Left colon (tissue), 2 donors: ENCODE measurements at places on chromosomes 4 and X. TPM values are rescaled to one million over a fixed set of nuclear protein-coding genes. Genes with fewer than 3 reads are reported as not detected.

DNA sequence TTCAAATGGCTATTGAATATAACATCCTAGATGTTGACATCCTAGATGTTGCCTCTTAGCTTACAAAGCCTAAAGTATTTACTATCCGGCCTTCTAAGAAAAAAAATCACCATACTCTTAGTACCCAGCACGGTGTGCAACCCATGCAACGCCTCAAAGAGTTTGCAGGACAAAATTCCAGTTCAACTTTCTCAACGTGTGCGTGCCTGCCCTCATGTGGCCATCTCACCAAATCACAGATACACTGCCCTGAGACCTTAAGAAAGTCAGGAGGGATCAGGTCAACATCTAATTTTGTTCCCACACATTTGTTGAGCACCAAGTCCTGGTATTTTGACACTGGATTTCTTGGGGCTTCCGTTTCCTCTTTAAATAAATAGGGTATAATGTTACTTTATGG, 68.3 kb downstream of the CRMP1 start:
- no peak for DNase-seq

DNA sequence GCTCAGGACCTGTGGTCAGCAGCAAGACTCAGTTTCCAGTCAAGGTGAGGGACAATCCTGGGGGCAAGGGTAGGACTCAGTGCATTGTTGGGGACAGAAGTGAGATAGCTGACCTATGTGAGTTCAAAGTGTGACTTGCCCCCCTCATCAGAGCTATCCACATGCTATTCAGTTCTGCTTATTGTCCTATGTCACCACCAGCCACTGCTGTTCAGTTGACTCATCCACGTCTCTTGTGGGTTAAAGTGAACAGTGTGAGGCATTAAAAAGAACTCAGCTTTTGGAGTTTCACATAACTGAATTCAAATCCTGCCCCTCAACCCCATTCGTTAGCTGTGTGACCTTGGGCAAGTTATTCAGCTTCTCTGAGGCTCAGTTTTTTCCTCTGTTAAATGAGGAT, 4.4 kb upstream of the APLN start:
- no peak for DNase-seq

DNA sequence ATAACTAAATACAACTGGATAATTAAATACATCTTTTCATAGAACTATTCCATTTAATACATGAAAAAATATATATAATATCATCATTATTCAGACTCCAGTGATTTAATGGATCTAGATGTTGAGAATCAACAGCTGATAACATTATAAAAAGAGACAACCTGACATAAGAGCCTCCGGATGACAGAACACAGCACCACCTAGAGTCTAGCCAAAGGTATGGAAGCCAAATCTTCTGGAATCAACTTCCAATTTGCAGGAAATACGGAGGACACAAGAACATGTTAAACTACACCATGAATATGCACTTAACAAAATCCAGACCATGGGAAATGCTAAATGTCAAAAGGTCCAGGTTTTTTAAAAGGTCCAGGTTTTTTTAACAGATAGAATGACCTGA, 55.0 kb downstream of the LRBA start:
- no peak for DNase-seq

DNA sequence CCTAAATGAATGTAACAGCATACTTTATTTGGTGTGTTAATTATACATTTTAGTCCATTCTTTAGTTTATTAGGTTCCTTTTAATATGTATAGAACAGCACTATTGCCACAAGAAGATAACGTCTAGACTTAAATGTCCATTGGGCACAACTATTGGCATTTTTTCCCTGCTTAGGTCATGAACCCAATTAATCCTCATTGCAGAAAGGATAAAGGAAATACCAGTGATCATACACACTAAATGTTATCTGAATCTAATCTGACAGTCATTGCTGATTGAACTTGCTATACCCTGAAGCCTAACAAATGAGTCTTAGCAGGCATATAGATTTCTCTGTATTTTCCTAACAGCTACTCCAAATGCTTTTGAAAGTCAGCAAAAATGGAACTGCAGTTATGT, 2250.0 kb upstream of the AGA start:
- no peak for DNase-seq

DNA sequence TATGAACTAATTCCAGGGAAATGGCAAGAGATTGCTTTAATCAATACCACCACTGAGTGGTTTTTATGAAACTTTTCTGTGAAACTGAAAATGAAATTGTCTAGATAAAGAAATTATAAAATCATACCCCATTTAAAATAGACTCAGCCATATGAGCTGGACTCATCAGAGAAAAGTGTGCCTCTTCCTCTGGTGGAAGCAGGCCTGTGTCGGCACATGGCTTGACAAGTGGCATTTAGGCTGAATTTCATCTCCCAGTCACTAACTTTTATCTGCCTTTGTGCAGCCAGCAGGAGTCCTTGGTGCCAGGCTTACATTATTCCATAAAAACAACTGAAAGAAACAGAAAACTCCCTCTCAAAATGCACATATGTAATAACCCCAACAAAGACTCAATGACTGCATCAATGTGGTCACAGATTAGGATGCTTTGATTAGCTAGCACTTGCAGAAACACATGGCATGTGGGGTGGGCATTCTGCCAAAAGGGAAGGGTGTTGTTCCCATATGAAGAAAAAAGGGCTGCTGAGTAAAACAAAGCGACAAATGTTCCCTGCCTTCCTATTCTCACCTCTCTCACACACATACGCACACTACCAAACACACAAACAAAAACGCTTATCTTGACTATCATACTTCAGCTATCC, 232.3 kb downstream of the PABPC4L start:
- DNase-seq: no peak

GRCh38 chr4:110669663-110670062, 46.8 kb upstream of the PITX2 start:
- DNase-seq: no peak

DNA sequence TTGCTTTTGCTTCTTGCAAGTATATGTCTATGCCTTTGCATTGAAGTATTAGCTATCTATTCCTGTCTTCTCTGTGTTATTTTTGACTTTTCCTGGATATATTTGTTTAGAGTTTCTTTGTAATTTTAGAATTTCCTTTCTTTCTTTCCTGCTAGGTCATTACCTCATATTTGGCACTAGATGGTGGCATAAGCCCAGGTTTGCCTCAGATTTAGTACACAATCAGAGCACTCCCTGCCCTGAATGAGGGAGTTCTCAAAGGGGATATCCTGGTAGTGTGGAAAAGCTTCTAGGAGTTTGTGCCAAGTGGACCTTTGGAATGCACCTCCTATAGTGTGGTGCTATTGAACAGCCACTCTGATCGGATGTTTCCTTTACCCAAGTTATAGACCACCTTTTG, 181.6 kb downstream of the UGT8 start:
- DNase-seq: peak; percentile 5

DNA sequence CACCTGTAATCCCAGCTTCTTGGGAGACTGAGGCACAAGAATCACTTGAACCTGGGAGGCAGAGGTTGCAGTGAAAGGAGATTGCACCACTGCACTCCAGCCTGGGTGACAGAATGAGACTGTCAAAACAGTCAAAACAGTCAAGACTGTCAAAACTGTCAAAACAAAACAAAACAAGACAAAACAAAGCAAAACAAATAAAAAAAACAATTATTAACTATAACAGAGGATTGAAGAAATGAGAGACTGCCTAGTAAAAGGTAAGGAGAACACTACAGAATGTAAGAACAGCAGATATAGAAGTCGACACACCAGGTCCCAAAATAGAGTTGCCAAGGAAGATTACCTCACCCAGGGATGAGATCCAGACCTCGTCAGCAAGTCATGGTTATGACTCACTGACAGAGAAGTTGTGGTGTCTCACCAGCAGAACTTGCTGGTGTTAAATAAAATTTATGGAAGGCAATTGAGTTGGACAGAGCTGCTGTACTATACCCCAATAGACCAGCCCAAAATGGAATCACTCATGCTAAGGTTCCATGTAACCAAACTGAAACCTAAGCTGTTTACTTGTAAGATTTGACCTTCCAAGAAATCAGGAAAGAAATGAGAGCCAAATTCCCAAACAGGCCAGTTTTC, 32.1 kb upstream of the GK start:
- no peak for DNase-seq

GRCh38 chr4:41573502-41574001, 35.6 kb downstream of the LIMCH1 start:
- no peak for DNase-seq

Gene ODAPH
- not detected for total RNA-seq

Gene RHOXF2
- total RNA-seq: not detected

Gene COL4A5
- 2.4 TPM for total RNA-seq

Gene GAGE1
- not detected for total RNA-seq

Gene CT83
- total RNA-seq: not detected

Gene NAT8L
- 0.25 TPM for total RNA-seq

Gene IDH3G
- total RNA-seq: 93.6 TPM

Gene ZFP92
- 0.50 TPM for total RNA-seq

Gene SPANXN4
- total RNA-seq: not detected

Gene SPANXC
- total RNA-seq: not detected
